IMR-90 (cell line): ENCODE measurements at places on chromosomes 2 and 18. TPM values are rescaled to one million over a fixed set of nuclear protein-coding genes. Genes with fewer than 3 reads are reported as not detected.

- no peak overlapping the region for H3K27ac ChIP-seq
- peaks cover 44% of the 10 kb centered on the region for H3K36me3 ChIP-seq
- H3K4me1 ChIP-seq: peaks cover 29% of the 10 kb centered on the region
- no peaks in the 10 kb centered on the region for H3K27me3 ChIP-seq
Observed at GRCh38 chr2:217897816-217898806, 104.7 kb downstream of the TNS1 start.

GRCh38 chr2:146413086-146413610 lies 1431.7 kb upstream of the ACVR2A start:
- no peaks in the 10 kb centered on the region for H3K36me3 ChIP-seq
- no peak overlapping the region for H3K4me3 ChIP-seq
- H3K27ac ChIP-seq: no peak overlapping the region
- H3K27me3 ChIP-seq: no peaks in the 10 kb centered on the region
- H3K4me1 ChIP-seq: no peaks in the 10 kb centered on the region

- no peak overlapping the region for H3K27ac ChIP-seq
- H3K36me3 ChIP-seq: peaks cover 15% of the 10 kb centered on the region
- DNase-seq: no peak
- H3K4me1 ChIP-seq: no peaks in the 10 kb centered on the region
- H3K27me3 ChIP-seq: no peaks in the 10 kb centered on the region
- H3K4me3 ChIP-seq: no peak overlapping the region
Observed at GRCh38 chr2:229821316-229821715, 100.5 kb downstream of the TRIP12 start.

INHA gene
- not detected in 2 replicates for total RNA-seq
